ENCODE measurements at places on chromosomes 7 and 10.

DNA sequence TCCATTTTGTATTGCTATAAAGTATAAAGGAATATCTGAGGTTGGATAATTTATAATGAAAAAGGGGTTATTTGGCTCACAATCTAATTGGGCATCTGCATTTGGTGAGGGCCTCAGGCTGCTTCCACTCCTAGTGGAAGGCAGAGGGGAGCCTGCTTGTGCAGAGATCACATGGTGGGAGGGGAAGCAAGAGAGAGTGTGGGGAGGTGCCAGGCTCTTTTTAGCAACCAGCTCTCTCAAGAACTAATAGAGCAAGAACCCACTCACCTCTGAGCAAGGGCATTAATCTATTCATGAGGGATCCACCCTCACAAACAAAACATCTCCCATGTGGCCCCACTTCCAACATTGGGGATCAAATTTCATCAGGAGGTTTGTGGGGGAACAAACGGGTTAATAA is 64.6 kb downstream of the OGDH start:
- no peak for DNase-seq

DNA sequence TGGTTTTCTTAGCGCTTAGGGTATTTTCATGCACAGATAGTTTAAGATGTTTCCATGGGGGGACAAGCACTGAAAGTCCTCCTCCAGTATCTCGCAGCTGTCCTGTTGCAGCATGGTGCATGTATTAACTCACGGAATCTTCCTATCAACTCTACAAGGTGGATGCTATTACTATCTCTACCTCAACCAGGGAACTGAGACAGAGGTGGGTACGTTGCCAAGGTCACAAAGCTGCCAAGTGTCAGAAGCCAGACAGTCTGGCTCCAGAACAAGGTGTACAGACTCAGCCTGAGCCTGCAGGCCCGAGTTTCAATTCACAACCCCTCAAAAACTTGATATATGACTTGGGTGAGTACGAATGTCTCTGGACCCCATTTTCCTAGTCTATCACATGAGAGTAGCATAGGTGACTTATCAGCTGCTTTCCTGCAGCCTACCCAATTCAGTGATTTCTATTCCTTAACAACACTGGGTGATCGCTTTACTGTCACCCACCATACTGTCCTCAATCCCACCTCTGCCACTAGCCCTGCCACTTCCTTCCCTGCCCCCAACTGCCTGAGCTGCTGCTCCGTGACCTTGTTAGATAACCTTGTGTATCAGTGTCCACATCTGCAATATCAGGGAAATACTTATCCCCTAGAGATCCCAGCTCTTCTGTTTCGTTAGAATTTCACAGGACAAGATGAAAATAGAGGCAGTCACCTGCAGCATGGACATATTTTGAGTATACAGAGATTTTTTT is 92.1 kb downstream of the ABCC2 start:
- DNase-seq: no peak

DNA sequence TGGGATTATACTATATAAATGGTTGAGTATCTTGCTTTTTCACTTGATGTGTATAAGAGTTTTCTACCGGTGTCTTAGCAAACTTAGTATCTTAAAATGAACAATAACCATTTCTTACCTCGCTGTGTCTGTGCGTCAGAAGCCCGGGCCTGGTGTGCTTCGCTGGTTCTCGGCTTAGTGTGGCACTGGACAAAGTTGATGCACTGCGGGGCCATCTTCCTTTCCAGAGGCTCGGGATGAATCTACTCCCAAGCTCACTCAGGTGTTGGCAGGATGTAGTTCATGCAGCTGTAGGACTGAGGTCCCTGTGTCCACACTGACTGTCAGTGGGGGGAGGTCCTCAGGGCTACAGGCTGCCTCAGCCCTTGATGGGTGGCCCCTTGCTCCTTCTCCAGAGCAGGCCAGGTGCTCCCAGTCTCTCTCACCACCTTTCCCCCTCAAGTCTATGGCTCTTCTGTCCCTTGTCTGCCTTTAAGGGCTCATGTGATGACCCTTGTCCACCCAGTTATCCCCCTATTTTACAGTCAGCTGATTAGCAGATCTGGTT is 227.8 kb downstream of the GLRX3 start:
- no peak for DNase-seq

DNA sequence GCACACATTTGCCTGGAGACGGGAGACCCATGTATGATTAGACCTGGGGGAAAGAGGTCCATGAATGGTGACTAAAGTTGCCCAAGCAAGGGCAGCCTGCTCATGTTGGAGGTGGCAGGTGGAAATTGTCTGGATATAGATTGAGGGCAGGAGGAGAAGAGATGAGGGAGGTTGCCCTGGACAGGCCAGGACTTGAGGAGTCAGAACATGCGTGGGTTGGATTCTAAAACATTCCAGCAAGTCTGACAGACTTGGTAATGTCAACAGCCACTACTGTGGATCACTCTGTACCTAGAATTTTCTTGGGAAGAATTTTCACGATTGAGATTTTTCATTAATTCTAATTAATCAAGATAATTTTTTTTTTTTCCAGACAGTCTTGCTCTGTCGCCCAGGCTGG is 19.1 kb upstream of the SVOPL start:
- DNase-seq: no peak

GRCh38 chr7:1054861-1055450 is 10.6 kb downstream of the GPR146 start:
- no peak for DNase-seq
